ENCODE measurements at places on chromosomes 16 and 17.
A peak's percentile ranks its signal among the peaks of the same experiment; 100 is the strongest.

GRCh38 chr16:68493412-68494070 is 45.2 kb upstream of the SMPD3 start:
- ATAC-seq: no peak

DNA sequence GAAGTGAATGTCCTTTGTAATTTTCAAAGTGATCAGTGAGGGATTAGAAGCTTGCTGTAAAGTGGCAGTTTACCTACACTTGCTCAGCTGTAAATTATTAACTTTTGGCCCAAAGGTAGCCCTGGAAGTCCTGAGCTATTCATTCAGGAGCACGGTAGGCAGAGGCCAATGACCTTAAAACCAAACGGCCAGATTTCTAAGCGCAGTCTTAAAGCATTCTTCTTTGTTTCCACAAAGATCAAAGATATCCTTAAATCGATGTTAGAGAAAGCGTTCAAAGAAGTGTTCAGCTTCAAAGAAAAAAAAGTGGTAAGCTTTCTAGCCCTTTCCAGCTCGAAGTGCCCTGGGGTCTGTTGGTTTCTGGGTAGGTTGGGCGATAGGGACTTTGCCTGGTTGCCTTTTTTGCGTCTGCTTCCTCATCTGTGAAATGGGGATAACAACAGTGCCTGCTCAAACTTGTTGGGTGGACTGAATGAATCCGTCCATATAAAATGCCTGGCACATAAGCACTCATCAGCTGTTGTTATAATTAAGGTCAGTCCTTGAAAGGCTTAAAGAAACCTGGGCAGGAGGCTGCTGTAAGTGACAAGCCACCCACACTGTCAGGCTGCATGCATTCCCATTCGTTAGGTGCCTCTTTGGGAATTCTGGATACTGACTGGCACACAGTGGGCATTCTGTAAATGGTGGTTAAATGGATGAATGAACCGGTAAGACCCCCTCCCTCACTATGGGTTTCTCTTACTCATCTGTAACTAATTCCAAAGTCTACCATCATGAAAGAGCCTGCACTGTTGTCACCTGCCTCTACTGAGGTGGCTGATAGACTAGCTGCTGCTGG is 113.2 kb downstream of the PRKCA start:
- no peak for ATAC-seq

DNA sequence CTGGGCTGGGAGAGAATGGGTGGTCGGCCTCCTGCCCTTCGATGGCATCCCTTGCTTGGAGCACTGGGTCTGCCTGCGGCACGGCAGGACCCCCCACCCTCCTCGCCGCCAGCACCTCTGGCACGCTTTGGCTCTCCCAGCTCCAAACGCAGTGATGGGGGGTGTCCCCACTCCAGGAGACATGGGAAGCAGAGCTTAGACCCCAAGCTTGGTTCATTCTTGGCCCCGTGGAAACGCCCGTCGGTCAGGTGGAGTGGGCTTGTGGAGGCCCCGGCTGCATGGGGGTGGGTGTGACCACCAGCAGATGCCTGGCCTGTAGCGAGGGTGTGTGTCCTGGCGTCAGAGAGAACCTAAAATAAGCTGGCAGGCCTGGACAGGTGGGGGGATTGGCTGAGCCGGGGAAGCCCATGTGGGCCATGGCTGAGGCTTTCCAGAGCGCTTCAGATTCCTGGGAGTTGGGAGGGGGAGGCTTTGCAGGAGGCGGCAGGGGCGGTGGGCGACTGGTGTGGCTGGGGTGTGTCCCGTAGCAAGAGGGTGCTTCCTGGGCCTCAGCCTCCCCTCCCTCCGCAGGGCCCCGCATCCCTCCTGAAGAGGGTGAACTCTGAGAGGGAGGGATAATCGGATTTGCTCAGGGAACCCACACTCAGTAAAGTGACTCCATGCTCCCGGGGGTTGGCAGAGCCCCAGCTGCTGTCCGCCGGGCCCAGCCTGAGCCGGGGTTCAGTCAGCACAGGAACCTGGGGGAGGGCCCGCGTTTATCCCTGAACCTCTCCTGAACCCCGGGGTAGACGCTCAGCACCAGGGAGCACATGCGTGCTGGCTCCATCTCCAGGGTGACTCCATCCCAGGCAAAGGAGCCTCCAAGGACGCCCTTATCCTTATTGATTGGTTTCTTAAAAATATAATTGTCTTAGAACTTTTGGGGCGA is 3.4 kb downstream of the CACNA1H start:
- ATAC-seq: no peak

GRCh38 chr16:87040169-87041117 is 276.7 kb downstream of the C16orf95 start:
- ATAC-seq: no peak

DNA sequence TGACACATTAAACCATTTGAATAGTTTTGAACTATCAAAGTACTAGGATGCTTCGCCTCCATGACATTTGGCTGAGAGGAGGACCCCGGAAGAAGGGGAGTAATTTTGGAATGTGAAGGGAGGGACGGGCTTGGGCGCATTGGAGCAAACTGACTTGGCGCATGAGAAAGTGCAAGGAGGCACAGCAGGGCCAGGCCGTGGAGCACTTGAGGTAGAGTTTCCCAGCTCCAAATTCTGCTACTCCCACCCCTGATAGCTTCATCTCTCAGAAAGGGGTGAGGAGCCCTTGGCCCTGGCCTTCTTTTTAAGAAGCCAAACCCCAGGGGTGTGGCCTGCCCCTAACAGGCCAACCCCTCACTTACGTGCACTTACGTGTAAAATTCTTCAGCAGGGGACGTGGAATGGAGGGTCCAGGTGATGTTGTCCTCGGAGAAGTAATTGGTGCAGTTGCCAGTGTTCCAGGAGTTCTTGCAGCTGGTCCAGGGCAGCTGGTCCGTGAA is 17.7 kb downstream of the SLC6A4 start:
- no peak for ATAC-seq

GRCh38 chr17:29594519-29595090 is 1.7 kb downstream of the ANKRD13B start:
- no peak for ATAC-seq

GRCh38 chr16:11493531-11493929 is 93.2 kb downstream of the LITAF start:
- no peak for ATAC-seq

- no peak for ATAC-seq
Observed at GRCh38 chr17:39405436-39405835, 4.0 kb upstream of the FBXL20 start.

GRCh38 chr16:72277749-72278148 is 105.8 kb upstream of the PMFBP1 start:
- ATAC-seq: no peak

GRCh38 chr17:10380631-10381408 is 8.0 kb upstream of the MYH13 start:
- ATAC-seq: no peak

DNA sequence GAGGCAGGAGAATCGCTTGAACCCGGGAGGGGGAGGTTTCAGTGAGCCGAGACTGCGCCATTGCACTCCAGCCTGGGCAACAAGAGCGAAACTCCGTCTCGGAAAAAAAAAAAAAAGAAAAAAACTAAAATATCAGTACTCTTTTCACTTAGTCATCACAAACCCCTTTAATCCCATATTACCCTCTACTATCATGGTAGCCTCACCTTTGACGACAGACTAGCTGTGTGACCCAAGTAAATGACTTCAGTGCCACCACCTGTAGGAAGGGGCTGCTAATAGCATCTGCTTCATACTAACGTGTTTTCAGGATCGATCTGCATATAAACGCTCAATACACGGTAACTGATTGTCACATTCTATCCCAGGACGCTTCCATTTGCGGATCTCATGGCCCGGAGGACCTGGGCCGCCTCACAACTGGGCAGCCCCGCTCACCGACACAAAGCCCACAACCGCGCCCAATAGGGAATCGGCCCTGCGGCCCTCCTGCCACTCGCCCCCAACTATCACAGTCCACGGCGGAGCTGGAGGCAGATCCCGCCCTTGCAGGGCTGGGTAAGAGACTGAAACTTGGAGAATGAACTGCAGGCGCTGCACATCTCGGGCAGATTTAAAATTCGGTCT is 1.1 kb upstream of the ZNF263 start:
- peak; percentile 60 for ATAC-seq

- ATAC-seq: no peak
Observed at GRCh38 chr17:80498242-80498919, 22.0 kb upstream of the NPTX1 start.

DNA sequence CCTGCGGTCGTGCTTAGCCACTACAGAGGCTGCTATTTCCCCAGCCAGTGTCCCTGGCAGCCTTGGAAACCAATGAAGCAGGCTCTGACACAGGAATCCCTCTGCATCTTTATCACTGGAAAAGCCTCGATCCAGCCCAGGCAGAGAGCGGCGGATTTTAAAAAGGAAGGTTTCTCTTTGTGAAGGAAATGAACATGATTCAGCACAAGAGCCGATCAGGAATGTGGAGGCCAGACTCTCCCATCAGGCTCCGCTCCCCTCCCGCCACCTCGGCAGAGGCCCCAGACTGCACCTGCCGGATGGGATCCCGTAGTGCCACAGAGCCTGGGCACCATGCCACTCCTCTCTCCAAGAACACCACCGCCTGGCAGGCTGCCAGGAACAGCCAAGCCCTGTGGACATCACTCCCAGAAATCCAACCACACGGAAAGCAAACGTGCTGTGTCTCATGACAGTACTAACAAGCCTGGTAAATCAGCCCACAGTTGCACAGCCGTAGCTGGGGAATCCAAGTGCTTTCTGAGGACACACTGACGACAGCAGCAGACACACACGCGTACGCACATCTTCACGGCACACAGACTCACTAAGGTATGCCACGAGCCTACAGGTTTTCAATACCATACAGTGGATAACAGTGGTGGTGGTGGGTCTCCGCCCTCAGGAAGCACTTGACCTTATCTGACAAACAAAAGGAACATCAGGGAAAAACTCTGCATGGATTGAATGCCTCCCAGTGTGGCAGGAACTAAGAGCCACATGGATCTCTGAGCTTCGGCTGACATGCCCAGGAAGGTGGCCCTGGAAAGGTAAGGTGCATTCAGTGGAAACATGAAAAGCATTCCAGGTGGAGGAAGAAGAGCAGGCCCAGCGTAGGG is 5.4 kb downstream of the LRRC75A start:
- ATAC-seq: no peak

GRCh38 chr17:48718227-48718760 is 4.0 kb downstream of the PRAC1 start:
- no peak for ATAC-seq

- ATAC-seq: no peak
Observed at GRCh38 chr17:39607851-39608130, at the start of gene NEUROD2. Gene NEUROD2, minus strand, starts transcription at chr17:39607920. Its CDS starts 1,321 bp downstream, at chr17:39606599.

- ATAC-seq: no peak
Observed at GRCh38 chr17:28506763-28507487, 777 bp downstream of the FOXN1 start.

- peak; percentile 59 for ATAC-seq
Observed at GRCh38 chr17:47703191-47703591, 9.2 kb downstream of the TBKBP1 start.

DNA sequence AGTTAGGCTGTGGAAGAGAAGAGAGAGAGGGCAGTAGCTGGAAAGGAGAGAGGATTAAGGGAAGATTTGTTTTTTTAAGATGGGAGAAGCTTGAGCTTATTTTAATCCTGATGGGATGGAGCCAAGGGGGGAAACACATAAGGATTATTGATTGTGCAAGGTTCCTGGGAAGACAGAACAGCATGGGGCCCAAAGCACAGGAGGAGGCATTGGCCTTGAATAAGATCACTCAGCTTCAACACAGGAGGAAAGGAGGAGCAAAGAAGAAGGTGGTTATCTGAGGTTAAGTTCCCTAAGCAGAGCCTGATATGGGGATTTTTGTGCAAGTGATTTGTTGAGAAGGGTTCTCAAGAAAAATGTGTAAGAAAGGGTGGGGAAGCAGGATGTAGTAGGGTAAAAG is 169.8 kb downstream of the ABCC12 start:
- ATAC-seq: no peak

DNA sequence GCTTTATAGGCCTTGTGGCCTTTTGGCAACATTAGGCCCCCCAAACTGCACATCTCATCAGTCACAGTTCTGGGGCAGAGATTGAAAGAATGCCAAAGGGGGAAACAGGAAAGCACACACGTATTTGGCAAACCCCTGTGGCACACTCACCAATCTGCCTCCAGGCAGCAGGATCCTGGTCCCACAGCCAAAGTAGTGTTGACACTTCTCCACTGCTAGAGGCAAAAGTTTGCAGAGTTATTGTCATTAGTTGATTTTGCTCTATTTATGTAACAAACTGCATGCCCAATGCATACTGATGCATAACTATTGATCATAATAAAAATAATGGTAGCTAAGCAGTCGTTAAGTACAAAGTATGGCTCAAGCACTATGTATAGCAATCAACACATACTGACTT is 45.1 kb downstream of the CCT6B start:
- ATAC-seq: no peak

GRCh38 chr16:35664091-35664693 is 2204.8 kb downstream of the TP53TG3F start:
- no peak for ATAC-seq

DNA sequence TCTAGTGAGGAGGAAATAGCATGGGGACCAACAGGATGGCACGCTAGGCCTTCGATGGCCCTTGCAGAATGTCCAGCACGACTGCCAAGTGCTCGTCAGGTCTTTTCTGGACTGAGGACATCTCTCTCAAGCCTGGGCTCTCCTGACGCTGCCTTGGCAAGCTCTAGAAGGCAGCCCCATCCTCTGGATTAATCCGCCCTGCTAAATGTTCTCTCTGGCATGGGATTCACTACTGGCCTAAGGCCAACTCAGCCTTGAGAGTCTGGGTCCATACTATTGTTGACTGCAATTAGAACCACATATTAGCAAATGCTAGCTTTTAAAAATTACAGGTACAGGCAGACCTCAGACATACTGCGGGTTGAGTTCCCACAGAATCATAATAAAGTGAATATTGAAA is 2.5 kb upstream of the CEP295NL start:
- no peak for ATAC-seq

DNA sequence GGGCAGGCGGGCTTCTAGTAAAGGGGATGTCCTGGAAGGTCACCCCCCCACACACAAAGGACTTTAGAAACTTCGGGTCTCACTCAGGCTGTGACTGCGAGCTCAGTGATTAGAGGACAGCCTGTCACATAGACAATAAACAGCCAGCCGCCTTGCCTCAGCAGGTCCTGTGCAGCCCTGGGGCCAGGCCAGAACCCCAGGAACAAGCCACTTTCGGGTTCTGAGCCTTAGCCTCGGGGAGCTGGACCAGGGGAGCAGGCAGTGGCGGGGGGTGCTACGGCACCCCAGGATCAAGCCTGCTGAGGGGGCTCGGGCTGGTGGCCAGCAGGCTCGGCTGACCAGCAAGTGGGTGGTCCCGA is 1.1 kb downstream of the GAS7 start:
- ATAC-seq: no peak

DNA sequence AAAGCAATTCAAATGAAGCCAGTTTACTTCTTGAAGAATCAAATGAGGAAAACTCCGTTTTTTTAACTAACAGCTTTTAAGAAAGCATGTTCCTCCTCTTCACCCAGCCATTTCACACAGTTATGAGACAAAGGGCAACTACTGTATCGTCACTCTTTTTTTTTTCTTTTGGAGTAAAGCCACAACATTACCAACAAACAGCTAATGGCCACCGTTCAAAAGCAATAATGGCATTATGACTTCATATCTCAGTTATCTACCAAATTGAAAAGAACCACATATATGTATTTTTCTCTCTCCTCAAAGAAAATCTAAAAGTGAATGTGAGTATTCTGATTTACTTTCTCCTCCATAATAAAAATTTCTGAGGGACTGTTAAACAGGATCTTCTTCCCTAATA is 14.5 kb downstream of the GRB2 start:
- no peak for ATAC-seq

GRCh38 chr16:55503726-55504550 is 4.9 kb upstream of the LPCAT2 start:
- no peak for ATAC-seq

Data from stimulated activated memory B cell treated with anti-CD40 and anti-IgM and Interleukin-4, amounts not matched to agents 10 μg/mL and 1 μg/mL and 100 μg/mL, for 72 hours (primary cell).